Upper lobe of left lung (tissue), 6 donors: ENCODE measurements at places on chromosomes 4 and X.

DNA sequence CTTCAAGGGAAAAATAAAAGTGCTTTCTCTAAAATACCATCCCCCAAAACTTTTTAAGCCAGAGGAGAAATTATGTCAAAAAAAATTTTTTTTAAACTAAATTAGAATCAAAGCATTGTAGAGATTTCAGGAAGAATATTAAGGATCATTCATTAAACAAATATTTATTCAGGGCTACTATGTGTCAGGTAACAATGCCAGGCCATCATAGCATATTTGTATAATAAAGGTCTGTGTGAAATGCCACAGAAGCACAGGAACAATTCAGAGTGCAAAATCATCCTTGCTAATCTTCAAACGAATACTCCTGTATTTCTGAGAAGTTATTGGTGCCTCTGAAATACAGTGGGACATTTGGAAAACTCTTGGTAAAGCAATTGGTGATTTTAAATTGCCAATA is 2.0 kb downstream of the CCDC160 start:
- H3K4me1 ChIP-seq, result no peaks in the 10 kb centered on the region
- H3K27ac ChIP-seq, result no peak overlapping the region
- H3K27me3 ChIP-seq, result no peaks in the 10 kb centered on the region
- H3K36me3 ChIP-seq, result no peaks in the 10 kb centered on the region

DNA sequence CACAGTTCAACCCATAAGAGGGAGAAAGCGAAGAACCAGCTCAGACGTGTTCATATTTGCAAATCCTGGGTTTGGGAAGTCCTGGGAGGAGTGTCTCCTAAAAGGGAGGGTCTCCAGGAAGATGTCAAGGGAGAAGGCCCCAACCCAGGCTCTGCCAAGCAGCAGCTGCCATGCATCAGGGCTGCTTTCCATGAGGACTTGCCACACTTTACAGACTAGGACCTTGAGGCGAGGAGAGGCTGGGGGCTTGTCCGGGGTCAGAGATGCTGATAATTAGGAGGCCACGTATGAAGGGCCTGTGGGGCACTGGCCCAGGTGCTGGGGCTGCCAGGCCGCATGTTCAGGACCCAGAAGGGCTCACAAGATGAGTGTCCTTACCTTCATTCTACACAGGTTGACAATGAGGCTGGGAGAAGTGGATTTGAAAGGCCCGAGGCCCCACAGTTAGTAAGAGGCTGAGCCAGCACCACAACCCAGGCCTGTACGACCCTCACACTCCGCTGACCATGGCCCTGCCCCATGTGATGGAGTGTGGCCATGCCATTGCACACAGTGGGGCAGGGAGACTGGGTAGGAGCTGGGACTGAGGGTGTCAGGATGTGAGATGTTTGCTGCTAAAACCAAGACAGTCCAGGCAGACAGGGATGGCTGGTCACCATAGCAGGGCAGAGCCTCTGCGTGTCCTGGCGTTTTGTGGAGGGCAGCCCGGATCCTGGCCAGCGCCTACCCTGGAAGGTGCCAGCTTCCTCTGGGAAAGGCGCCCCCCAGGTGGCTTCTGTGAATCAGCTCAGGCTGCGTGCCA is 94.8 kb downstream of the PSAPL1 start:
- no peaks in the 10 kb centered on the region for H3K27me3 ChIP-seq
- no peaks in the 10 kb centered on the region for H3K36me3 ChIP-seq
- DNase-seq, result no peak

DNA sequence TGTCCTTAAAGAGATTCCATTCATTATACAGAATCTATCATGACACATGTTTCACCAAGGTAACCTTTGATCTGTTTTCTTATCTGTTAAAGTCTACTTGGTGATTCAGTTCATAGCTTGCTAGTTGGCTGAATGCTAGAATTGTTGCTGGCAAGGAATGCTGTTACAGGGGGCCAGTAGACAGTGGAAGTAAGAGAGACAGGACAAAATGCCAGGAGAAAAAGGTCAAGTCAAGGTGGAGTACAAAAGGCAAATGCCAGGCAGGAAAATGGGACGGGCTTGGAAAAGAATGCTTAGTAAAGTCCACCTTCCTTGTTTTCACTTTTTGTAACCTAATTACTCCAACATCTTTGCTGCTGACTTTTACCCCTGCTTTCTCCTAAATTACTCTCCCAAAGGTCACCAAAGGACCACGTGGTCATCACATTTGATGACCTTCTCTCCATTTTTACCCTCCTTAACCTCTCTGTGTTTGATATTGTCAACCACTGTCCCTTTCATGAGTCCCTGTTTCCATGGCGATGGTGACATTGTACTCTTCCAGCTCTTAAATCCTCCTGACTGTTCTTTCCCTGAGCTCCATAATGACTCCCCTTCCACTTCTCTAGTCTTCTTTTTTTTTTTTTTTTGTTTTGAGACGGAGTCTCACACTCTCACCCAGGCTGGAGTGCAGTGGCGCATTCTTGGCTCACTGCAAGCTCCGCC is 24.5 kb upstream of the TAPT1 start:
- no peak overlapping the region for H3K4me3 ChIP-seq
- no peaks in the 10 kb centered on the region for H3K27me3 ChIP-seq

DNA sequence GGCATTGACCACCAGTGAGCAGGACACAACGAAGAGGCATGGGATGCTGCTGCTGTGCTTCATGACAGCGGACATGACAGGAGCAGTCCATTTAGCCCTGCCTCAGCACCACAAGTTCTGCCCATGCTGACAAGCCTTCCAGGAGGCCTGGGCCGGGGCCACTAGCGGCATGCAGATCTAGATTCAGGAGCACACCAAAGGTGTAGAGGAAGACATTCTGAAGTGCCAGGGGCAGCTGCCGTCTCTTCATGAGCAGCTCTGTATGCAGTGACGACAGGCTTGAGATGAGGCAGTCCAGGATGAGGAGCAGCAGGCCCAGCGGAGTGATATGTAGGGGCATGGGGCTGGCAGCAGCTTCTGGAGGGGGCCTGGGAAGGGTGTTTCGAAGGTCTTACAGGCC is 38.5 kb upstream of the SLC4A4 start:
- no peaks in the 10 kb centered on the region for H3K4me1 ChIP-seq
- no peak overlapping the region for H3K27ac ChIP-seq
- no peaks in the 10 kb centered on the region for H3K27me3 ChIP-seq
- no peaks in the 10 kb centered on the region for H3K36me3 ChIP-seq

GRCh38 chrX:133774807-133775206 is 210.6 kb downstream of the GPC3 start:
- H3K27me3 ChIP-seq, result no peaks in the 10 kb centered on the region
- no peak for DNase-seq
- no peak overlapping the region for H3K27ac ChIP-seq
- no peak overlapping the region for H3K4me3 ChIP-seq

GRCh38 chr4:84535901-84536300 is 36.8 kb upstream of the NKX6-1 start:
- no peak for DNase-seq
- H3K4me1 ChIP-seq, result no peaks in the 10 kb centered on the region
- no peaks in the 10 kb centered on the region for H3K27me3 ChIP-seq

DNA sequence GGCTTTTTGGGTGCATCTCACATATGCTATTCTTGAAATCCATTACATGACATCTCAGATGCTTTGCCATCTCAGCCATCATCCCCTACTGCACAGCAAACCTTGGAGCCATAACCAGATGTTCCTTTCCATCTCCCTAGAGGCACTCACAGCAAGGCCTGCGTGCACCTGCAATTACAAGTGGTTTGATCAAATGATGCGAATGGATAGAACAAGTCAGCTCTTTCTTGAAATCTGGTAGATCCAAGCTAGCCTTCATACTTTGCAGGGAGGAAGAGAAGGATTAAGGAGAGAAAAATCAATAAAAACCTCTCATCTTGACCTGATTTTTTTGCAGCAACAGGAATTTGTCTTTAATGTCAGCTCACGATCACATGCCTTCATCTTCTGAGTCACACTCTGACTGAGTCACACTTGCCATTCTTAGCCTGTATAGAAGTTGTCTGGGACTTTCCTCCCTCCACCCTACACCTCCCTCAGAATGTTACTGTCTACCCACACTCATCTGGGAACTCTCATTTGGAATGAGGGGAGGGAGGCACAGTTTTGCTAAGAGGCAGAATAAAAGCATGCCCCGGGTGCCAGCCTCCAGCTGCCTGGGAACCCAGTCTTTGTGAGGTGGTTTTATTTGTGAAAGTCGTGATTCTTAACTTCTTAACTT is 11.9 kb upstream of the TRIML1 start:
- no peak for DNase-seq
- no peaks in the 10 kb centered on the region for H3K27me3 ChIP-seq
- no peaks in the 10 kb centered on the region for H3K4me1 ChIP-seq
- H3K36me3 ChIP-seq, result no peaks in the 10 kb centered on the region

DNA sequence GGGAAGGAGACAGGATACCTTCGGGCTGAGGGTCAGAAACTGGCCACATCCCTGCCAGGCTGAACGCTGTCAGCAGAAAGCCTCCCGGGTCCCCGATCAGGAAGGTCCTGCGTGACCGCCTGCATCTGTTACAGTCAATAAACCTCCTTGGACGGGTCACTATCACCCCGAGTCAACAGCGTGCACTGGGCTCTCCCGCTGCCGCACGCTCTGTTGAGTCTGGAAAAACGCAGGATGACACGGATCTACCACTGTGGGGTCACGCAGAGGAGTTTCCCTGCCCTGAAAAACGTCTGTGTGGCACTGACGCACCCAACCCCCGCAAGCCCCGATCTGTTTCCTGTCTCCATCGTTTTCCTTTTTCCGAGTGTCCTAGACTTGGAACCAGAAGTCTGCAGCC is 12.1 kb downstream of the PPP2R3B start:
- H3K27ac ChIP-seq, result no peak overlapping the region
- H3K27me3 ChIP-seq, result no peaks in the 10 kb centered on the region
- no peak for DNase-seq
- H3K36me3 ChIP-seq, result no peaks in the 10 kb centered on the region
- H3K4me3 ChIP-seq, result no peak overlapping the region

DNA sequence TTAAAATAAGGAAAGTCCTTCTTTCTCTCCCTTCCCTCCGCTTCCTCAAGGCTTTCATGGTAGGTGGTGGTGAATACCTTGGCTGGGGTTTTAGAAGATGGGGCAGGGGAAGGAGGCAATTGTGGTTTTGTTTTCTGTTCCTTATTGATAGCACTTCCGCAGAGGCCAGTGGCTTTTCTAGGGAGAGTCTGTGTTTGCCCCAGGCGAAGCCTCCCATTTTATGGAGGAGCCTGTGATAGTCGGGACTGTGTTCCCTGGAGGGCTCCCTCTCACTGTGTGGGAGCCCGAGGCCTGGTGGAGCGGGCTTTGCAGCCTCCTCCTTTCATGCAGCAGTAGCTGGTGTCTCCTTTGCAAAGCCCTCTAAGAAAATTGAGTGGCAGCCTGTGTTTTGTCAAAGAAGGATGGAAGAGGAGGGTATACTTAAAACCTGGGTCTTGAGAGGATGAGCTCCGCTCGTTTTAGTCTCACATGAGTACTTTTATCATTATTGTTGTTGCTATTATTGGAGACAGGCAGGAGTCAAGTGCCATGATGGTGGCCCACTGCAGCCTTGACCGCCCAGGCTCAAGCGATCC is 29.8 kb upstream of the STOX2 start:
- no peak for DNase-seq
- H3K4me1 ChIP-seq, result peaks cover 11% of the 10 kb centered on the region
- H3K27me3 ChIP-seq, result no peaks in the 10 kb centered on the region

DNA sequence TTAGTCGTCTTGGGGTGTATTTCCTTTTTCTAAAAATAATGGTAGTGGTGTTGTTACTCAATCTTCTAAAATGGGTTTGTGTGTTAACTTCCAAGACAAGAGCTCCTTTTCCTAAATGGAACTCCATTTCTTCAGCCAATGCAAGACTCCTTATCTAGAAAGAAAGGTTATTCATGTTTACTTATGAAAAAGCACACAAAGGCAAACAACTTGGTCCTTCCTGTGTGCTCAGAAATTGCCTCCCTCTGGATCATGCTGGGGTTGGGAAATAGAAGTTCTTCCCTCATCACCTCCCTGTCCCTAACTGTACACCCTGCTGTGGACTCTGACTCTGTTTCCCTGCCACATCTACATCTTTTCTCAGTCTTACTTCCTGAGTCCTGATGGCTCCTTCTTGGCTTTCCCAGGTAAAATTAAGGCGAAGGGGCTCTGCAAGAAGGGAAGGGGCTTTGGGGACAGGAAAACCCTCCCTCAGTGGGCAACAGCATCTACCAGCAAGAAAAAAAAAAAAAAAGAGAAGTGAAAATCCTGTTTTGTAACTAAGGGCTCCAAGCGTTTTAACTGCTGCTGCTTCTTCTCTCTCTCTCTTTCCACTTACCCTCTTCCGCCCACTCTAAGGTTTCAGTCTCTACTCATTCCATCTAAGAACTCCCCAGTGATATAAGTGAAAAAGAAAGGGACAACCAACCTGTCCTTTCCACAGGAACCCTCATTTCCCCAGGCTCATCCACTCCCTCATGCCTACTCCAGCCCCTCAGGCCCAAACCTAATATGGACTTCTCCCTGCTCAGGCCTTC is 19.8 kb upstream of the TASL start:
- no peak for DNase-seq
- no peaks in the 10 kb centered on the region for H3K36me3 ChIP-seq
- H3K27ac ChIP-seq, result peak overlapping the region; percentile 45
- H3K4me3 ChIP-seq, result no peak overlapping the region
- H3K27me3 ChIP-seq, result no peaks in the 10 kb centered on the region
- no peaks in the 10 kb centered on the region for H3K4me1 ChIP-seq

DNA sequence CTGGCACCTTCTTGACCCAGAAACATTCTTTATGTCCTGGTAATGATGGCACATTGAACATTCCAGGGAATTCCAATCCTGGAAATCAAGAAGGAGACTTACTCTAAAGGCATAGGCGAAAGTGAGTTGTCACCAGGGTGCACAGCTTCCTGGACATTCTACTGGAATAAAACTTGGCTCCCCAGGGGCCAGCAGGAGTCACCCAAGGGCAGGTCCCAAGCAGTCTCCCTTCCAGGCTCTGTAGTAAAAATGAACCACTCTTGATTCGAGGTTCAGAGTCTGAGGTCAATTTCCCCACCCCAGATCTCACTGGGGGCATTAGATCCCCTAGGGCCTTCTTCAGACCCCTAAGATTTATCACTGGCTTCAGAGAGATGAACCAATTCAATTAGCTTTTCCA is 338.7 kb upstream of the GATB start:
- no peak overlapping the region for H3K4me3 ChIP-seq
- H3K27ac ChIP-seq, result peak overlapping the region; percentile 23
- no peaks in the 10 kb centered on the region for H3K36me3 ChIP-seq
- H3K27me3 ChIP-seq, result no peaks in the 10 kb centered on the region
- DNase-seq, result no peak

GRCh38 chrX:17584248-17584681 is 153.0 kb upstream of the SCML1 start:
- H3K4me1 ChIP-seq, result no peaks in the 10 kb centered on the region
- H3K36me3 ChIP-seq, result no peaks in the 10 kb centered on the region
- no peaks in the 10 kb centered on the region for H3K27me3 ChIP-seq
- H3K4me3 ChIP-seq, result no peak overlapping the region
